ENCODE measurements at places on chromosomes 16 and 17.
A peak's percentile ranks its signal among the peaks of the same experiment; 100 is the strongest.

- DNase-seq: no peak
These were observed 5.9 kb upstream of the AATK start for GRCh38 chr17:81171941-81172340.

GRCh38 chr16:86661706-86662105 is 83.4 kb downstream of the FOXL1 start:
- no peak for DNase-seq

- DNase-seq: peak; percentile 34
These were observed 470.7 kb downstream of the SOX9 start for GRCh38 chr17:72591289-72592241.

DNA sequence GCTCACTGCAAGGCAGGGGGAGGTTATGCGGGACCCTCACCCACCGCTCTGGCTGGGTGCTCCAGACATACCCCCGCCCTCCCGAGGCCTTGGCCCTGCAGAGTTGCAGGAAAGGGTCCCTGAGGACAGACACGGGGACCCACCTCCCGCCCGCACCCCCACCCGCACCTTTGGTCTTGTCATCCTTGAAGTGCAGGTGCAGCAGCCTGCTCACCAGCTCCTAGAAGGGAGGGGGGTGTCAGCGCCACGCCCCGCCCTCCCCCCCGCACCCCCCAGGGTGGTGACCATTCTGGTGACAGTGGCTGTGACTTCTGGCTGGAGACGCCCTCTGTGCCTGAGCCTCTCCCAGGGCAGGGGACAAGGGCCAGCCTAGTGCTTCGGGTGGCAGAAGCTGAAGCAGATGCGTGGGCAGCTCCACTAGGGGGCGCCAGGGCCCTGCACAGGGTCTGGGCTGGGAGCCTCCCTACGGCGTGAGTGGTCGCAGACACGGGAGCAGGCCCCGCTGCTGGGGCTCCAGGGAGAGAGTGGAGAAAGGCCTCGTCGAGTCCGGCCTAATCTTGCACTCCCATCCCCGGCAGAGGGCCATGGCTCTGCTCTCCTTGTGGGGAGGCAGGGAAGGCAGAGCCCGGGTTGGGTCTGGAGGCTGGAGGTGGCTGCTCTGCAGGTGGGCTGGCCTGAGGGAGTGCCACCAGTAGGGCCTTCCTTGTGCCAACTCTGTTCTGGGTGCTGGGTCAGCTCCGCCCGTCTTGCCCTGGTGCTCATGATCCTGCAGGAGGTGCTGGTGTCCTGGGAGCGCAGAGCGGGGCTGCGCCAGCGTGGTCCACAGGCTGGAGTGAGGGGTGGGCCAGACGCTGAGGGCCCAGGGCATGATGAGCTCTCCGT is 2.7 kb downstream of the CENPX start:
- peak; percentile 88 for DNase-seq

DNA sequence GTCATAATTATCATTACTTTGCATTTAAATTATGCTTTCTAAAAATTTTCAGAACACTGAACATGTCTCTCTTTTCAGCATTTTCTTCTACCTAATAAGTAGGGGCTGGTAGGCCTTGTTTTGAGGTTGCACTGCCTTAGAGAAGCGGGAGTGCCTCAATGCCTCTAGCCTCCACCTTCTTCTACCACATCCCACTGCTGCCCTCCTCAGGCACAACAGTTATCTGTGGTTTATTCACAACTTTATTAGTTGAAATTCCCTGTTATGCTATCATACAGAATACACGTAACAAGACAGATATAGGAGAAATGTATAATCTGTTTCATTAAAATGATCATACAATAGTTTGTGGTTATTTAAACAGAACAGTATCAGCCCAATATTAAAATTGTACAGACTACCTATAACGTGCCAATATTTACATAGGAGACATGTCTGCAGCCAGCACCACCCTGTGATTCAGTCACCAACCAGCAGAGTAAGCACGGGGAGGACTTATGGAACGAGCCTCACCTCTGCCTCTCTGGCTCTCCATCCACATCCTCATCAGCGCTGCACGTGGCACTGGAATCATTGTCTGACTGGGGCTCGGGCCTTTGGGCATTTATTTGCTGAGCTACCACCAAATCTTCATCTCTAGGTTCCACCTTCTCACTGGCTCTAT is 101.2 kb downstream of the TTC19 start:
- no peak for DNase-seq

- DNase-seq: no peak
These were observed 9.0 kb upstream of the NGFR start for GRCh38 chr17:49486012-49486641.
